Stimulated activated CD4-positive, alpha-beta T cell treated with anti-CD3 and anti-CD28 coated beads, TNF-alpha, amount 100 ng/mL, for 1 hour (primary cell): ENCODE measurements at places on chromosomes 5 and 9.

DNA sequence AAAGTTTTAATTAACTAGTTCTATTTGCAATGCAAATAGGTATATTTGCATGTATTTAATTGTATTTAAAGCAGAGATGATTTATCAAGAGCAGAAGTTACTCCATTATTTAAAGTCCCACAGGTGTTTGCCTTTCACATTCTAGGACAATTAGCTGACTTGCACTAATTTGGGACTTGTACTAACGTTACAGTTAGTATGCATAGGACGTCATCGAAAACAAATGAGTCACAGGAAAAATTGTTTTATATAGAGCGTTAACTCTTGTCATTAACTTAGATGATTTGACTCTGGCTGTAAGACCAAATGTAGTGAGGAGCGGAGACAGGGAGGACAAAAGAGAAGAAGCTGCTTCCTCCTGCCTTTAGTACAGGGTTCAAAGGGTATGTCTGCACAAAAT lies 126.1 kb upstream of the IFNE start:
- DNase-seq, result no peak

DNA sequence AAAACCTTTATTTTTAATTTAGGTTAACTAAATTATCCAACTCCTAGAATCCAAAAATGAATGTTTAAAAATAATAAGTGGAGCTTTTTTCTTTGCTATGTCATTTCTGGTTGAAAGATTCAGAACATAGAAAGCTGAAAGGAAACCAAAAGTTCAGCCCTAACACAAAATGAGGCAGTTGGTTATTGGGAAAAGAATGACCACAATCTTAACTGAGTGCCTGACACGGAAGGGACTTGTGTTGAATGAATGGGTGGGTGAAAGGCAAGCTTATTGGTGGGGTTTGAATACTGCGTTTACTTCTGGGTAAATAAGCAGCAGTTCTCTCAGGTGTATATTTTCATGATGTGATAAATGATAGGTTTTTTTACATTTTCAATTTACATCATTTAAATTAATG lies 243.5 kb downstream of the IRX1 start:
- no peak for DNase-seq

- DNase-seq, result no peak
These were observed 46.6 kb upstream of the ZNF169 start for GRCh38 chr9:94212531-94212930.

DNA sequence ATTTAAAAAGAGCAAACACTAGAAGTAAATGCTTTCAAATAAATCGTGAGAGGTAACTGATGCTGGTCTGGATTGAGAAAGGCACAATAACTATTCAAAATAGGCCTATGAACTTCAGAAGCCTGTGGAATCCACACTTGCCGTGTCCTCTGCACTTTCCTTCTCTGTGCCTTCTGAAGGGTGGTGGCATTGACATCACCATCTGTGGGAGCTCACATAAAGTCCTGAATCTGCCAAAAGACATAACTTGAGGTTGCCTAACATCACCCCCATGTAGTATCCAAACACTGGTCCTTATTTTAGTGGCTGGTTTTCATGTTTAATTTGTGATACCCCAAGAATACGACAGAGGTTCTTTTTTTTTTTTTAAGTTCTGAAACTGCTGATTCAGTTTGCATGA lies 59.8 kb downstream of the IRF1 start:
- no peak for DNase-seq

DNA sequence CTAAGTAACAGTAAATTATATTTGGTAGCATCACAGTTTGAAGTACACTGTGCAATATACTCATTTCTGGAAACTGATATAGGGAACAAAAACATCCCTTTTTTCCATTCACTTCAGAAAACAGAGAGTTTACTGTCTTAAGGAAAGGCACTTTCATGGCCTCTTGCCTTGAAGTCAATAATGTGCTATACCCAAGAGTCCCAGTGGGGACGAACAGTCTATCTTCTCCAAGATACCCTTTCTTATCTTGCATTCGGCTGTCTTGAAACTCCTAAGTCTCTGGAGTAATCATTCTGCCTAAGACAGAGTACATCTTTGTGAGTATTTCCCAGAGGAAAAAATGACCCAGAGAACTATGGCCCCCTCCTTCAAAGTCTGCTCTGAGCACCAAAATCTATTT lies 107.1 kb downstream of the SLC1A3 start:
- no peak for DNase-seq

GRCh38 chr9:22124263-22125011 lies 115.3 kb upstream of the CDKN2B start:
- DNase-seq, result no peak
